ENCODE measurements at places on chromosomes 5 and 9.
A peak's percentile ranks its signal among the peaks of the same experiment; 100 is the strongest.

- DNase-seq: peak; percentile 26
Observed at GRCh38 chr5:93620487-93621326, 37.7 kb downstream of the NR2F1 start.

DNA sequence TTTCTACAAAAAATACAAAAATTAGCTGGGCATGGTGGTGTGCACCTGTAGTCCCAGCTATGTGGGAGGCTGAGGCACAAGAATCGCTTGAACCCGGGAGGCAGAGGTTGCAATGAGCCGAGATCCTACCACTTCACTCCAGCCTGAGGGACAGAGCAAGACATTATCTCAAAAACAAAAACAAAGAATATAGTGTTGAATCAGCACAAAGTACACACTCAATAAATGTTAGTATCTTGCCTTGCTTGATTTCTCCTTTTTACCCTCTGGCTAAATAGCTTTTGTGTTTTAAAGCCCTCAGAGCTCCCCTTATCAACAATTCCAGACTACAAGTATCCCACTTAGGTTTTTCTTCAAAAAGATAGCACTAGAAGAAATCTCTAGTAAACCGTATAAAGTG is 37.5 kb upstream of the CCNG1 start:
- no peak for DNase-seq

GRCh38 chr5:150301901-150302300 is 804 bp downstream of the ARSI start:
- DNase-seq: no peak

- no peak for DNase-seq
Observed at GRCh38 chr5:67233075-67233474, 36.5 kb upstream of the CD180 start.

Data from CD4-positive, alpha-beta T cell treated with Interleukin-6 at 100 ng/mL for 8 hours (primary cell).